ENCODE measurements at places on chromosomes 5 and 9. TPM values are rescaled to one million over a fixed set of nuclear protein-coding genes. Genes with fewer than 3 reads are reported as not detected.

The GHR gene
- not detected for total RNA-seq

- no peak for DNase-seq
Measured at GRCh38 chr5:117487556-117487955, 912.9 kb upstream of the SEMA6A start.

The MGAT4B gene
- 94.8 TPM for total RNA-seq

DNA sequence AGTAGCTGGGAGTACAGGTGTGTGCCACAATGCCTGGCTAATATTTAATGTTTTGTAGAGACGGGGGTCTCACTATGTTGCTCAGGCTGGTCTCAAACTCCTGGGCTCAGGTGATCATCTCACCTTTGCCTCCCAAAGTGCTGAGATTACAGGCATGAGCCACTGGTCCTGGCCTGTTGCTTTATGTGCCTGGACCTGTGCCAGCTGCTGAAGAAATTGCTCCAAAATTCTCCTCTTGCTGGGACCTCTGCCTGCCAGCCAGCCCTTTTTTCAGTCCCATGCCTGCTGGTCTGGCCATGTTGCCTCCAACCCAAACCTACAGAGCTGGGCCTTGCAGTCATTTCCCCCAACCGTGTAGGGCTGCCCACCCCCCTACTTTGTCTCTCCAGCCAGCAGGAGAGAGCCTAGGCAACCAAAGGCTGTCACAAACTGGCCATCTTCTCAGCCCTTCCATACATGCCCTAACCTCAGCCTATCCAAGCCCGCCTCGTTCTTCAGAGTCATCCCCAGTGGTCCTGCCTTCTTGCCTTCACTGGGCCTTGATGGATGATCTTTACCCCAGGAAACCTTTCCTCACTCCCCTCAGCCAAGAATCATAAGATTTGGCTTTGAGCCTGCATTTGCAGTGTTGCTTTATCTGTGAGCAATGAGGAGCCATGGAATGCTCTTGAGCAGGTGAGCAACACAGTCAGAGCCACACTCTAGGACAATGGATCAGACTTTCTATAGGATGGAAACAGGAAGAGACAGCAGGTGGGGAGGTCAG lies 27.4 kb upstream of the SYNPO start:
- DNase-seq = no peak

DNA sequence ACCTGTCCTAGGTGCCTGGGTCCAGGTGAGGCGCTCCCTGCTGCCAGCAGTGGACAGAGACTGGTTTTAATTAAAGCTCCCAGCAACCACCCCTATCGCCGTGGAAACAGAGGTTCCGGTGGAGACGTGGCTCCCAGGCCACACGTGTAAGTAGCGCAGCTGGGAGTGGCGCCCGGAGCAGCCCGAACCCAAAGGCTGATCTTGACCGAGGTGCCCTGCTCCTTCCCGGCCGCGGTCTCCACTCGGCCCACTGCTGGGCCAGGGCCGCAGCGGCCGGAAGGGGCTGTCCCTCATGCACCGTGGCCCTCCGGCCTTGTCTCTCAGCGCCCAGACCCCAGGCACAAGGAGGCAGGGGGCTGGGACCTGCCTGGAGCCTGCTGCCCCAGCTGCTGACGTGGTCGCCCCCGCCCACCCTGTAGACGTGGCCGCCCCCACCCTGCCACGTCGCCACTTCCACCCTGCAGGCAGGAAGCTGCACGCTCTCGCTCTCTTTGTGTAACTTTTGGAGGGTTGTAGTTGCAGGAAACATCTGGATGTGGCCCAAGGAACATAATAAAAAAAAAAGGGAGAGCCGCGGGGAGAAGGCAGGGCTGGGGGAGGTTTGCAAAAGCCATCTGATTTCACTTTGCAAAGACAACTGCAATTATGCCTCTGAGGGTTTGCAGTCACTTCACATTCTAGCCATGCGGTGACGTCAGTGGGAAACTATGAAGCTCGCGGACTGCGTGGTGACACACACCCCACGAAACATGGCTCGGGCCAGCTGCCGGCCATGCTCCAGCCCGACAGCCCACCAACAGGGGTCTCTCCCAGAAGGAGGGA lies 129.9 kb downstream of the RXRA start:
- DNase-seq = peak; percentile 78

- DNase-seq = no peak
Measured at GRCh38 chr9:134388976-134389375, 62.7 kb downstream of the RXRA start.

DNA sequence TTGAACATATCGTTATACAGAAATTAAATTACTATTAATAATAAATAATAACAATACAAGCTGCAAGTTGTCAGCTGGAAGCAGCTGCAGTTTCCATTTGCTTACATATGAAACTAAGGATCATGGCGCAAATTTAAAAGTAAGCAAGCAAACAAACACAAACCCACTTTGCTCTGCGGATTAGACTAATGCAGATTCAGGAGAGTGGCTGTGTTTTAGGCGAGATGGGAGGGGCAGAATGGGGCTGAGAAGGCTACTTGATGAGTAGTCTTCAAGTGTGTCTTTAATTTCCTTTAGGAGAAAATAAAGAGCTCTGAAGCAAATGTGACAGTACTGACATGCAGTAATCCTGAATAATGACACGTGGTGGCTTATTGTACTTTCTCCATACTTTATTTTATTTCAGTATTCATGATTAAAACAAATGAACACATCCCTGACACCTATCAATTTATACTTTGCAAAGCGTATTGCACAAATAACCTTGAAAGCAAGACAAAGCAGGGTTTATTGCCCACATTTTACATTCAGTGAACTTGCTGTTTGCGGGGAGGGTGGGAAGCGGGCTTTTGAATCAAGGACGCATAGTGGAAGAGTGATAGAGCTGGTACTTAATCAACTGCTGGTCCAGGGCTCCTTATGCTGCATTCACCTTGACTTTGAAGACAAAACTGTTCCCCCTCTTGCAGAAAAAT lies 221.4 kb upstream of the TRIM32 start:
- no peak for DNase-seq

DNA sequence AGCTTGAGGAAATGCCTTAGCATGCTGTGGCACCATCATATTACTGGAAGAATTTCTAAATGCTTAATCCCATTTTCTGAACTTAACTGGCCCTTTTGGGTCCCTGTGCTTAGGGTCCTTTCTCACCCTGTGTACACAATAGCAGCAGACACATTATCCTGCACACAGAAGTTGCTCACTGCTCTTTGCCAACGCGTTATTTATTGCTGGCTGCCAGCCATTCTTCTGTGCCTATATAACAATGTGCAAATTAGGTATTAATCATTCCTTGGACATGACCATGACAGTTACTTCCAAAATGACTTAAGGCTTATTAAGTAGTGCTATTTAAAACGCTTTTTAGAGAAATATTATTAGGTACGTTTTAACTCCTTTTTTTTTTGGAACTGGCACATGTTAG lies 134.7 kb downstream of the FBN2 start:
- DNase-seq = no peak

The PCDHGC5 gene
- not detected for total RNA-seq

DNA sequence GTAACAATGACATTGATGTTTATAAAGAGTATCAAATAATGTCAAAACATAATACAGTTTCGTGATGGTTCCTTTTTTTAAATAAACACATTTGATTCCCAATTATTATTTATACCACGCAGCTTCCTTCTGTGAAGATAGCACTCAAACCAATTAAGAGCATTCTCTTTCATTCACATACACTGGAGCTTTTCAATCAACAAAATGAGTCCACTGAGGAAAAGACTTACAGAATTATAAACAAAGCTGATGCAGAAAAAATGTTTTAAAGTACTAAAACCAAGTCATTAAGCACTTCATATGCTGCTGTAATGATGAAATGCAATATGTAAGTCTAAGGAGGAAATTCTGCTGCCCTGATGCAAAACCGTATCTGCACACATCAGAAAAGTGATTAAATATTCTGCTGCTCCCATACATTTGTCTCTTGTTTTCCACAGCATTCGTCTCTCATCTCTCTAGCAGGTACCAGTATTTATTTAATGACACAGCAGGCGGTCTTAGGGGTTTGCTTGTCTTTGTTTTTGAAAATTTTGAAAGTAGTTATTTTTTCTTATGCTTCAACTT lies 147.1 kb downstream of the CDH10 start:
- DNase-seq = no peak

DNA sequence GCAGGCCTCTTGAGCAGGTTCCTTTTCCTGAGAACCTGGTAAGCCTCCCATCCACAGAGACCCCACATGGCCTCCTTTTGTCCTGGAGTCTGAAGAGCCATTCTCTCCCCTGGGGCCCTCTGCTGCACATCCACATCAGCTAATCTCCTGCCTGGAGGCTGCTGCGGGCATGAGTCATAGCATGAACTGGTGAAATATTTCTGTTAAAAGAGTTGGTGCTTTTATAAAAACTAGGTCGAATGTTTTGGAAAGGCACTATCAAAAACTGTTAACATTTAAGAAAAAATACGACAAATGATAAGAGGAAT lies 399.4 kb downstream of the CTNND2 start:
- DNase-seq = no peak

GRCh38 chr9:134204991-134205578 lies 40.7 kb upstream of the RNU6ATAC start:
- no peak for DNase-seq

DNA sequence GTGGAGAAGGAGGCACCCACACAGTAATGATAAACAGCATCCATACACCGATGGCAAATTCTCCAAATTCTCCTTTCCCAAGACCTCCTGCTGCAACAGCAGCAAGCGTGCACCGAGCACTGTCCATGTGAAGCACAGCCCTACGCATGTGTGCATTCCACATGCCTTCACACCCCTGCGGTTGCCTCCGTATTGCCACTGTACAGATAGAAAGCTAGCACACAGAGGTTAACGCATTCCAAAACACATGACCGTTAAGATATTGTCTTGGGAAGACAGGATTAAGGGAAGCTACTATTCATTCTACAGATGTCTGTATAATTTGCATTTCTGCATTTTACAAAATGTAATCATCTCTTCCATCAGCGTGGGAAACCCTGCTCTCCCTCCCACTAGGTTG lies 6.6 kb downstream of the FLT4 start:
- no peak for DNase-seq

The LEAP2 gene
- 2.5 TPM for total RNA-seq

GRCh38 chr9:29730163-29730562 lies 2156.9 kb upstream of the C9orf72 start:
- DNase-seq = no peak

GRCh38 chr5:150024346-150024984 lies 23.9 kb downstream of the HMGXB3 start:
- DNase-seq = no peak

DNA sequence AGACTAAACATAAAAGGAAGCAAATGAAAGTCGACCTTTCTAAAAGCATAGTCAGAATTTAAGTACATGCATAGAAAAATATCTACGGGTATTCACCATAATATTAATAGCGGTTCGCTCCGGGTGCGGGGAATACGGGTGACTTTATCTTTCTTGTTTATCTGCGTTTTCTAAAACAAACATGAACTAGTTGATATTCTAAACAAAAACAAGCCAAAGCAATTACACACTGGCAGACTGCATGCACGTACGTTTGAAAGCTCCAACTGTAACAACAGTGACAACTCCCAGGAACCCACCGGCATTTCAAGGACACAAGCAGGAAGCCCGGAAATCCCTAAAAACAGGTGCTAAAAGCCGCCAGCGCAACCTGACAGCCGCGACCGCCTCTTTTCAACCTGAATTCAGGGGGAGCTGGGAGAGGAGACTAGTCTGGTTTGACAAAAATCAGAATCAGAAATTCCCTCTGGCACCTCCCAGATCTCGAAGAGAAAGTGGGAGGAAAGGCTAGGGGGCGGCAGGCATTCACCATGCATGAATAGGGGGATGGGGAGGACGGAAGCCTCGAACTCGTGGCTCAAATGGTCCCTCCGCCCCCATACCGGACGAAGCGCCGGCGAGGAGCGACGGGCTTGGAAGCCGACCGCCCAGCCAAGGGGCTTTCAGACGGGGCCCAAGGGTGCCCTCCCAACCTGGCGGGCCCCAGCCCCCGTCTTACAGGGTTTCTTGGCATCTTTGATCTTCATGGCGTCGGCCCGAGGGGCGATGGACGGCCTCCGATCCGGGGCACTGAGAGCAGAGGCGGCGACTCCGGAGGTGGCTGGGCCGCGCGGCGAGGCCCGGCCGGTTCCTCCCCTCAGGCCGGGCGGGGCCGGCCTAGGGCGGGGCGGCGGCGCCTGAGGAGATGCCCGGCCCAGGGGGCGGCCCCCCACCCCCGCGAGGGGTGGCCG lies at the start of gene PANK3:
PANK3 (minus strand) TSS at position 831 of the 950 bp plus-strand sequence; CDS start at position 746, 85 bp downstream.
- DNase-seq = no peak

- DNase-seq = no peak
Measured at GRCh38 chr5:2929779-2930178, 178.3 kb upstream of the IRX2 start.

The LARP1 gene
- total RNA-seq = 177 TPM

DNA sequence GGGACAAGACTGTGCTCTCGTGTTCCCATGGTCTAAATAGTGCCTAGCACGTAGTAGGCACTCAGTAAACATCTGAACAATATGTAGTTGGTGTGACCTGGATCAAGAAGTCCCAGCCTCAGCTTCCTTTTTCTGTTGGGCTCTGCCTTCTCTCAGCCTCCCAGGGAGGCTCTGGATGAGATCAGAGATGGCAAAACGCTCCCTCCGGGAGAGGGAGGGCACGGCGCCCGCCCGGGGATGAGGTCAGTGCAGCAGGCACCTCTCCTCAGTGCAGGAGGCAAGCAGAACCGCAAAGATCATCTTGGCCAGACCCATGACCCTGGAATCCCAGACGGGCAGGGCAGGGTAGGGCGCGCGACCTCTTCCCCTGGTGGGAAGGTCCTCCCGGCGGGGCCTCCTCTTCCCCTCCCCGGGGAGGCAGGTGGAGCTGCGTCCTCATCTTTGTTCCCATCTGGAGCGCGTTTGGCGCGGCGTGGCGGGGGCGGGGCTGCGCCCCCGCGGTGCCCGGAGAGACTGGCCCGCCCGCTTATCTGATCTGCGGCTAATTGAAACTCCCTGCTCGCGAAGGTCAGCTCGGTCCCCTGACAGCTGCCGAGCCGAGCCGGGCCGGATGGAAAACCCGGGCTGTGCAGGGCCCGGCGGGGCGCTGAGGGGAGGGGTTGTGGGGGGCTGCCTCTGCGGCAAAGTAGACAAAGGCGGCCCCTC lies 60.9 kb downstream of the CXXC5 start:
- DNase-seq = no peak

DNA sequence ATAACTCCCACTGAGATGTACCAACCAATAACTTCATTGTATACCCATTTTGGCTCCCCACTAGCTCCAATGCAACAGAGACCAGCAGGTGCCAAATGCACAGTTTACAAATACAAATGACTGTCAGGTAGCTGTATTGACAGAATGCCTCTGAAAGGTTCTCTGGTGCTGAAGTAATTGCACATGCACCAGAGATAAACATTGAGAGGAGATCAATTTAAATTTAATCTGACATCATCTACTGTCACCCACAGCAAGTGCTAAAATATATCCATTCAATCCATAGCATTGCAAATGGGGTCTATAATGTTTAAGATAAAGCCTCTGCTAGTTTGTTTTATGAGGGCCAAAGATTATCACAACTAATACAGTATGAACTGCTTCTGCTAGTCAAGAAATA lies 80.2 kb downstream of the STX17 start:
- DNase-seq = no peak

DNA sequence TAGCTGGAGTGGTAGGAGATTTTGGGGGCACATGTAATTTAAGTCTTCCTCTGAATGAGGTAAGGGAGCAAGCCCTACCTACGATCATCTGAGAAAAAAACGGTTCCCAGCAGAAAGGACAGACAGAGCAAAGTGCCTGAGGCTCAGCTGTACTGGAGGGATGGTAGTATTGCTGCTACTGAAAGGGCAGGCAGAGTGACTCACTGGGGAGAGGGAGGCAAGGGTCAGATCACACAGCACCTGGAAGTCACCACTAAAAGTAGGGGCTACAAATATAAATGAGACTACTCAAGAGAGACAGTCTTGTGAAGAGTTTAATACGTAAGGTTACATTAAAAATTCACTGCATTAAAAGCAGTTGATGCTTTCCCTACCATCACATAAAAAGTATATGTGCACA lies 75.9 kb downstream of the NFIB start:
- no peak for DNase-seq

Measured in activated CD4-positive, alpha-beta memory T cell treated with anti-CD3 and anti-CD28 coated beads, Interleukin-2, amount 10 ng/mL, durations not matched to agents 7 days and 5 days (primary cell).